CD8-positive, alpha-beta T cell (primary cell): ENCODE measurements at places on chromosomes 5 and 9.

DNA sequence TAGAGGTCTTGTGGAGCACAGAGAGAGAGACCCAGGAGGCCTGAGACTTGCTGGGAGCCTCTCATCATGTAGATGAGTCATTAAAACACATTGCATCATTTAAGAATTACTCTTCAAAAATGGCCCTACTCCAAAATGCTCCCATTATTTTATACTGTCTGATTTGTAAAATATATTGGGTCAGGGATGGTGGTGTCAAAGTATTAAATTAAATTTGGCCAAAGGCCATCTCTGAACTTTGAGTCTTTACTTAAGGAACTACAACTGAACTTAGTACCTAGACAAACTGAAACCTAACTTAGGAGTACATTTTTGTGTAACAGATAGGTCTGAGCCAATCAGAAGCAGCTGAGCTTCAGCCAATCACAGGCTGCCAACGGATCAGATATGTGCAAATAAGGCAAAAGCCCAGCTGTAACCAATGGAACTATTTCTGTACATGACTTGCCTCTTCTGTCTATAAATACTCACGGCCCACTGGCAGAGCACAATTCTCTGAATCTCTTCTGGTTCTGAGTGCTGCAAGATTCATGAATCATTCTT is 657.2 kb downstream of the TLE1 start:
- DNase-seq: no peak

DNA sequence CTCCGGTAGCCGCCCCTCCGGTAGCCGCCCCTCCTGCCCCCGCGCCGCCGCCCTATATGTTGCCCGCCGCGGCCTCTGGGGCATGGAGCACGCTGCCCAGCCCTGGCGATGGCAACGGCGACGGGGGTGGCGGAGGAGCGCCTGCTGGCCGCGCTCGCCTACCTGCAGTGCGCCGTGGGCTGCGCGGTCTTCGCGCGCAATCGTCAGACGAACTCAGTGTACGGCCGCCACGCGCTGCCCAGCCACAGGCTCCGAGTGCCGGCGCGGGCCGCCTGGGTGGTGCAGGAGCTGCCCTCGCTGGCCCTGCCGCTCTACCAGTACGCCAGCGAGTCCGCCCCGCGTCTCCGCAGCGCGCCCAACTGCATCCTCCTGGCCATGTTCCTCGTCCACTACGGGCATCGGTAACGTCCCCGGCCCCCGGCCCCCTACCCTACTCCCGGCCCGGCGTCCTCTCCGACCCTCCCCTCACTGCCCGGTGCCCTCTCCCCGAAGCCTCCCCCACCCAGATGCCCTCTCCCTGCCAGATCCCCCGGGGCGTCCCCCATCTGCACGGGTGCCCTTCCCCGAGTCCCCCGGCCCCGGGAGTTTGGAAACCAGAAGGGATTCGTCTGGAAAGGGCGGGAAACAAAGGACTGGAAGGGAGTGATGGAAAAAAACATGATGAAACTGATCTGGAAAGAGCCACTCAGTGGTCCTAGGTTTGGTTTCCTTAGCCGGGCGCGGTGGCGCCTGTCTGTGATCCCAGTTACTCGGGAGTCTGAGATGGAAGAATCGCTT is 417 bp downstream of the SRD5A1 start:
- no peak for DNase-seq

GRCh38 chr5:392431-392988 is 50.5 kb upstream of the EXOC3 start:
- DNase-seq: peak; percentile 77

GRCh38 chr9:86687788-86688187 is 259.5 kb downstream of the GAS1 start:
- no peak for DNase-seq

GRCh38 chr5:174198541-174198940 is 153.0 kb downstream of the NSG2 start:
- DNase-seq: no peak

- DNase-seq: peak; percentile 61
These were observed 381 bp downstream of the MED22 start for GRCh38 chr9:133347515-133347984.

GRCh38 chr9:5389109-5389732 is 48.5 kb downstream of the PLGRKT start:
- DNase-seq: no peak

DNA sequence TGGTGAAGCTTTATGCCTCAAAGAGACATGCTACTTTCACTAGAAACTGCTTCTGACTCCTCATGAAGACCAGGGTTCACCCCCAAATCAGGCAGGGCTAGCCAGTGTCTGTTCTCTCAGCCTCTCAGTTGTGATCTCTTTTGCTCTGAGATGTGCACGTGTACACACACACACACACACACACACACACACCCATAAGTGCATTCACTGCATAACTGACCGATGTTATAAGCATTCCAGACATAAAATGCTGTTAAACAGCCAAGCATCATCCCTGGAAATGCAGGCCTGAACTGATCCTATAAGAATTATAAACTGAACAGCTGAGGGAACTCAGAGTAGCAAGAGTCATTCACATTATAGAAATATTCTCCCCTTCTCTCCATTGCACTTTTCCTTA is 85.0 kb downstream of the FSTL4 start:
- no peak for DNase-seq

- DNase-seq: no peak
These were observed 9.6 kb downstream of the GMCL2 start for GRCh38 chr5:178177569-178177968.

DNA sequence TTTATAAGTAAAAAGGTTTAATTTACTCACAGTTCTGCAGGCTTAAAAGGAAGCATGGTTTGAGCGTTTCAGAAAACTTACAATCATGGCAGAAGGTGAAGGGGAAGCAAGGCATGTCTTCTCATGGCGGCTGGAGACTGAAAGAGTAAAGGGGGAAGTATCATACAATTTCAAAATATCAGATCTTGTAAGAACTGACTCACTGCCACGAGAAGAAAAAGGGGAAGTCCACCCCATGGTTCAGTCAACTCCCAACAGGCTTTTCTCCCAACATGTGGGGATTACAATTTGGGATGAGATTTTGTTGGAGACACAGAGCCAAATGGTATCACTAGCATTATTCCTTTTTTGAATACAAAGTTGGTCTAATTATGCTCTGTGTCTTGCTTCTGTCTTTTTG is 627.9 kb upstream of the ST8SIA4 start:
- no peak for DNase-seq

DNA sequence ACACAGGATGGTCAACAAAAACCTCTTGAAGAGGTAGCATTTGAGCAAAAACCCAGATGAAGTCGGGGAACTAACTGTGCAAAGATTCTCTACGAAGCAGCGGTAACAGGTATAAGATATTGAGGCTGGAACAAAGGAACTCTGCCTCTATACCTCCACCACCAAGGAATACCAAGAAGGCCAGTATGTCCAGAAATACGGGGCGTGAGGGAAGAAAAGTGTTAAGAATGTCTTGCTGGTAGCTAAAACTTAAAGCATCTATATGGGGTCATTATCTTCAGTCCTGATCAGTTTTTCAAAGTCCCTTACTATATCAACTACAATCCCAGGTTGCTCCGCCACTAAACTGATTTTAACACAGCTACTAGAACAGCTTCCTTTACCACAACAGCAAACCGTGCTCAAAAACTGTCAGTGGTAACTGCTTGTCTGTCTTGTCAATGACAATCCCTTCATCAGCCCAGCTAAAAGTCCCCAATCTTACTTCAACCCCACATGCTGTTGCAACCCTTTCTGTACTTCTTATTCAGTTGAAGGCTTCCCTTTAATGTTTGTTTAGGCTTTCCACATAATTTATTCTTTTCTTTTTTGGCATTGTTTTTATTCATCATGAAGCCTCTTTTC is 9.4 kb downstream of the PAM start:
- no peak for DNase-seq

DNA sequence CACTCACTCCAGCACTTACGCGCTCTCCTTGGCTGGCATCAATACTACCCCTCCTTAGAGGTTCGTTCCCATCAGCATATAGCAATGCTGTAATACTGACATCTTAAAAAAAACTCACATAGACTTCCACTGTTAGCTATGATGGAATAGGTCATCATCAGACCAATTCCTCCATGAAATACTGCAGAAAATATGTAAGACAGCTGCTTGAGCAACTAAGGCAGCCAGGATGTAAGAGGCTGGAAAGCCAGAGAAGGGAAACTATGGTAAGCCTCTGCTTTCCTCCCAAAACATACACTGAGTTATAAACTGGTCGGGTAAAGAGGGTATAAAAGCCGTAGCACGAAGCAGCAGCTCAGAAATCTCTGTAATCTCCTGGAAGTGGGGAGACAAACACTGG is 33.5 kb downstream of the AUH start:
- no peak for DNase-seq

- no peak for DNase-seq
These were observed 111.1 kb upstream of the IFNK start for GRCh38 chr9:27412963-27413362.

GRCh38 chr9:111728143-111728542 is 66.6 kb downstream of the SHOC1 start:
- DNase-seq: no peak

DNA sequence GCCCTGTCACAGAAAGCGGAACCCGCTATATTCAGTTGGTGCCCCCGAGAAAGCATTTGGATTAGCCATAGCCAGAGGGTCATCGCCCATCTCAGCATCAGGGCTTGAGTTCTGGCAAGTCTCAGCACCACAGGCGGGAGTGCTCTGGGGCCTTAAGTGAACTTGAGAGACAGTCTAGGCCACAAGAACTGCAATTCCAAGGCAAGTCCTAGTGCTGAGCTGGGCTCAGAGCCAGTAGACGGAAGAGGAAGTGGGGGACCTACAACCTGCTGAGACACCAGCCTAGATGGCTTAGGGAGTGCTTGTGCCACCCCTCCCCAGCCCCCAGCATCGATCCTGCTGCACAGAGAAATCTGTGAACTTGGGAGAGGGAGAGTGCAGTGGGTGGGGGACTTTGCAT is 594.9 kb downstream of the CCDC171 start:
- no peak for DNase-seq

DNA sequence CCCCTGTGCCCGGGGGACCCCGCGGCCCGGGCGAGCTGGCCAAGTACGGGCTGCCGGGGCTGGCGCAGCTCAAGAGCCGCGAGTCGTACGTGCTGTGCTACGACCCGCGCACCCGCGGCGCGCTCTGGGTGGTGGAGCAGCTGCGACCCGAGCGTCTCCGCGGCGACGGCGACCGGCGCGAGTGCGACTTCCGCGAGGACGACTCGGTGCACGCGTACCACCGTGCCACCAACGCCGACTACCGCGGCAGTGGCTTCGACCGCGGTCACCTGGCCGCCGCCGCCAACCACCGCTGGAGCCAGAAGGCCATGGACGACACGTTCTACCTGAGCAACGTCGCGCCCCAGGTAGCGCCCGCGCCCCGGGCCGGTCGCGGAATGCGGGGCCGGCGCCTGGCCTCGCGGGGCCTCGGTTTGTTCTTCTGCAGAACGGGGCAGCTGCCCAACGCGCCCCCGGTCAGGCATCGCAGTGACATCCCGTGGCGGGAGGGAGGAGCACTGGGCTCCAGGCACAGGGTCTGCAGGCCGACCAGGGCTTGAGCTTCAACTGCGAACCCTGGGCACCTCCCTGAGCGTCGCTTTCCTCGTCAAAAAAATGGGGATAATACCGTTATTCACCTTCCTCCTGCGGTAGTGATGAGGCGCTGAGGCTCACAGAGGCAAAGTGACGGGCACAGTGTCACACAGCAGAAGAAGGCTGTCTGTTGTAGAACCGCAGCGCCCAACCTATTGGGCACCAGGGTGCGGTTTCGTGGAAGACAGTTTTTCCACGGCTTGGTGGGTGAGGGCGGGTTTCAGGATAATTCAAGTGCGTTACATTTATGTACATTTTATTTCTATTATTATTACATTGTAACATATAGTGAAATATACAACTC is 777 bp downstream of the ENDOG start:
- DNase-seq: peak; percentile 76

- DNase-seq: no peak
These were observed 8.3 kb downstream of the N4BP3 start for GRCh38 chr5:178121391-178122276.

- no peak for DNase-seq
These were observed 51.6 kb downstream of the DAP start for GRCh38 chr5:10709409-10709808.

DNA sequence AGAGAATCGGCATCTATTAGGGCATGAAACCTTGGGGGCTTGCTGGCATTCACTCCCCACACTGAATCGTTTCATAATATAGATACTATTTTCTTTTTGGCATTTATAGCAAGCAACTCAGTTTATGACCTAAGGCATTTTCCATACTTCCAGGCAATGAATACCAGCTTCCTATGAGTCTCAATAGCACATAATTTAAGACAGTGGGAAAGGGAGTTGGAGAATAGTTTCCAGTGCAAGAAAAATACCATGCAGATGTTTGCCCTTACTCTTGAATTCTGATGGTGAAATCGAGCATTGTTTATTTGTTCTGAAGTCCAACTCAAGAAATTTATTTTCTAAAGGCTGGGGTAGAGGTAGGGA is 175.8 kb upstream of the KLF9 start:
- DNase-seq: no peak

DNA sequence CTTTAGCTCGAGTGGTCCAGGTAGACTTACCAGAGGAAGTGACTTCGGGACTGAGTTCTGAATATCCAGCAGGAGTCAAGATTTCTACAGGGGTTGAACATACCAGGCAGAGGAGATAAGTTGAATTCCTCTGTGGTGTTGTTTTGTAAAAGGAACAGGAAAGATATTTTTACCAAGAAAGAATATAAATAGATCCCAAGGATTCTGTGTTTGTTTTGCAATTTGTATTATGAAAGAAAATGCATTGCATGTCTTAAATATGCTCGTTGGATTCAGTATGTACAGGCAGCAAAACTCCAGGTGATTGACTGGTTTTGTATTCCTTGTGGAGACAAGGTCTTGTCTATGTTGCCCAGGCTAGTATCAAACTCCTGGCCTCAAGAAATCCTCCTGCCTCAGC is 197.8 kb downstream of the FRMD3 start:
- DNase-seq: no peak

DNA sequence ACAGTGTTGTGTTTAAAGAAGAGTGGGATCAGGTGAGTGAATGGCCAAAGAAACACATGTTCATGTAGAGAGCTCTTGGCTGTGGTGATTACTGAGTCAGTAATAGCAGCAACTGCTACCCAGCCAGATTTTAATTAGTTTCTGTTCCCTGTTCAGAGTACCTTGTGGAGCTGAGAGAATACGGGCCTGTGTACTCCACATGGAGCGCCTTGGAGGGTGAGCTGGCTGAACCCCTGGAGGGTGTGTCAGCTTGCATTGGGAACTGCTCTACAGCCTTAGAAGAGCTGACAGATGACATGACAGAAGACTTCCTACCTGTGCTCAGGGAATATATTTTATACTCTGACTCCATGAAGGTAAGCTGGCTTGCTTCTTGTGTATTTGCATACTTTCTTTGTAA is 52.3 kb downstream of the SLC46A2 start:
- DNase-seq: no peak

DNA sequence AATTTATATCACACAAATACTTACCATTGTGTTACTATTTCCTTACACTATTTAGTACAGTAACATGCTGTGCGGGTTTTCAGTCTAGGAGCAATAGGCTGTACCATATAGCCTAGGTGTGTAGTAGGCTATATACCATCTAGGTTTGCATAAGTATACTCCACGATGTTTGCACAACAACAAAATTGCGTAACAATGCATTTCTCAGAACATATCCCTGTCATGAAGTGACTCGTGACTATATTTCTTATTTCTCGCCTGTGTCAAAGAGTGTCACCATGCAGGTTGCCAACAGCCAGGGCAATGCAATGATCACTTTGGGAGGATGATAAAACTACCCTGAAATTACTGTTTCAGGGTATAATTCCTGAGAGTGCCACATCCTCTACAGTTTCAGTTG is 65.6 kb upstream of the CD180 start:
- DNase-seq: no peak
